ENCODE measurements at places on chromosomes 2 and 18.

- no peak for DNase-seq
- H3K4me3 ChIP-seq: no peak overlapping the region
- H3K27ac ChIP-seq: no peak overlapping the region
- no peaks in the 10 kb centered on the region for H3K27me3 ChIP-seq
- no peaks in the 10 kb centered on the region for H3K36me3 ChIP-seq
These were observed 98.3 kb downstream of the GATA6 start for GRCh38 chr18:22267697-22268096.

GRCh38 chr2:24881623-24882022 lies 38.4 kb downstream of the ADCY3 start:
- no peaks in the 10 kb centered on the region for H3K27me3 ChIP-seq
- no peak for DNase-seq
- no peak overlapping the region for H3K4me3 ChIP-seq
- peaks cover 22% of the 10 kb centered on the region for H3K4me1 ChIP-seq
- no peak overlapping the region for H3K27ac ChIP-seq

- H3K36me3 ChIP-seq: no peaks in the 10 kb centered on the region
- H3K27me3 ChIP-seq: no peaks in the 10 kb centered on the region
- H3K4me3 ChIP-seq: no peak overlapping the region
These were observed 251.5 kb upstream of the CWC22 start for GRCh38 chr2:180258579-180258978.

GRCh38 chr18:4360221-4360715 lies 94.8 kb downstream of the DLGAP1 start:
- H3K27ac ChIP-seq: no peak overlapping the region
- H3K4me1 ChIP-seq: no peaks in the 10 kb centered on the region
- no peak for DNase-seq
- no peaks in the 10 kb centered on the region for H3K27me3 ChIP-seq

- no peaks in the 10 kb centered on the region for H3K4me1 ChIP-seq
- H3K36me3 ChIP-seq: no peaks in the 10 kb centered on the region
- no peaks in the 10 kb centered on the region for H3K27me3 ChIP-seq
- no peak for DNase-seq
- H3K27ac ChIP-seq: no peak overlapping the region
These were observed 45.7 kb downstream of the CCDC102B start for GRCh38 chr18:68843473-68844089.
